ENCODE measurements at places on chromosomes 7 and 10. TPM values are rescaled to one million over a fixed set of nuclear protein-coding genes. Genes with fewer than 3 reads are reported as not detected.

DNA sequence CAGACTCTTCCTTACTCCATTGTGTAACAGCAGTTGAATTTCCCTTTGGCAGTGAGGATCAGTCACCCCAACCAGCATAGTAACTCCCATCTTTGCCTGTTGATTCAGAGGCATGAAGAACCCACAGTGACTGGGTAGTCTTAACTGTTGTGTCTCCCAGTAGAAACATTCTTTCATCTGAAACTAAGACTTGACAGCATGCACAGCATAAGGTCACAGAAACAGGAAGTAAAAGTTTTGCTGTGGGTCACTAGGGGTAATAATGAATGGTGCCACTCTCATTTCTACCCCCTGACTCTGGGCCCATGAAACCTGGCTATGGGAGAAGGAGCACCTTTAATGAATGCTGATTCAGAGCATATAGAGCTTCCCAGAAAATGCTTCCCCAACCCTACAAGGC lies 8.3 kb upstream of the FRMPD2 start:
- no peak for DNase-seq

DNA sequence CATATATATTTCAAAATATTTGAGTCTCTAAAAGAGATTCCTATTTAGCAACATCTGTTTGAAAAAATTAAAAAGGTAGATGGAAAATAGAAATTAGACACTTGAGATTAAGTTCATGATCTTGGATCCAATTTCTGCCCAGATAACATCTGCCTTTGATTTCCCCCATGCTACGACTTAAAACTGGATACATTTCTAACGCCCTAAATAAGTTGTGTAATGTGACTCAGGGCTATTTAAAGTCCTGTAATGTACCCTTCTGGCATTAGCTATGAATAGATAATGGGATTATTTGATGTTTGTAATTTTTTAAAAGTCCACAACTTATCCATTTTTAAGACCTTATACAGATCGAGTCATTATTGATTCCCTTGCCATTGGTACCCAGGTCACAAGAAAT lies 23.4 kb downstream of the CFAP43 start:
- no peak for DNase-seq

DNA sequence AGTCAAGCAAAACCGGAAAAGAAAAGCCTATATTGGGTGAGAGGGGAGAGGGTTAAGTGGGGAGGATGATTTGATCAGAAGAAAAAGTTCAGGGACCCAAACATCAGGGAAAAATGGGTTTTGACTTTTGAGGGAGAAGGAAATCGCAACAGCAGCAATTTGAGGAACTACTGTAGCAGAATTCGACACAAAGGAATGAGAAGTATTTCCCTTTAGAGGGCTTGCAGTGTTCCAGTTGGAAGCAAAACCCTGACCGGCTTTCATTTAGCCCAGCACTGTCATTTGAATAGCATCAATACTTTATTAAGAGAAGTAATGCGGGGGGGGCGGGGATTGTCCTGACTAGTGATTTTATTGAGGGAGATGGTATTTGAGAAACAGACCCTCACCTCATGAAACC lies 37.2 kb upstream of the GATA3 start:
- DNase-seq: no peak

Gene TSPAN33
- 1.6 TPM for polyA plus RNA-seq

Gene LIPN
- not detected for polyA plus RNA-seq

Gene MCM10
- polyA plus RNA-seq: 9.4 TPM

DNA sequence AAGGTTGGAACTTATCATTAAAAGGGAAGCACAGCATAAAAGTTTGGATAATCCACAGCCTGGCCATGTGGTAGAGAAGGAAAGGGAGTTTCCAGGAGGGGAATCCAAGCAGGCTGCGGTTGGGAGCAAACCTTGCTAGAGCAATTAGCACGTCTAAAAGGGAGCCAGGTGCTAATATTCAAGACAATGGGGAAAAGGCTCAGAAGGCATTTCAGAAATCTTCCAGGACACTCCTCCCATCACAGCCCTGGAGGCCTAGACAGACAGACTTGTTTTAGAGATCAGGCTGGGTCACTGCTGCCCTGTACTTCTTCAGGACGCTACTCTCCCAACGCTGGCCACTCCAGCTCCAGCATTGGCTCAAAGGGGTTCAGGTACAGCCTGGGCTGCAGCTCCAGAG lies 96.2 kb upstream of the KAT6B start:
- DNase-seq: no peak
